Globus pallidus (tissue), 1 donor: ENCODE measurements at places on chromosomes 2 and 18.

DNA sequence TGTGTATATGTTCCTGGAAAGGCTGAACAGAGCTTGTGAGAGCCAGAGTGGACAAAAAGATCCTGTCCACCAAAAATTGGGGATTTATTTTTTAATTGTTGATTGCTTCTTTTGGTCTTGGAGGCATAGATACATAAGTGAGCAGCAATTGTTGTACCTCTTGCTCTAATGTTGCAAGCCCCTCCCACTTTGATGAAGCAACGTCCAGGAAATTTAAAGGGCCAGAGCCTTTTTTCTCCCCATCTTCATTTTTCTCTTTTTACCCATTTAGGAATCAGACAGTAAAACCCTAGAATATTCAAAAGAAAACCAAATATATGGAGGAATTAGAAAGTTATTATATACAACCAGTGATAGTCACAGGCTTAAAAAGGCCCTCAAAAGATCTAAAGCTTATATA is 871.8 kb upstream of the NRXN1 start:
- no peak for DNase-seq

GRCh38 chr2:172251231-172251630 is 148.5 kb upstream of the DLX2 start:
- no peak for DNase-seq

GRCh38 chr2:241894681-241895426 is 25.3 kb downstream of the RTP5 start:
- DNase-seq, result no peak

GRCh38 chr2:16475586-16475985 is 190.0 kb downstream of the CYRIA start:
- no peak for DNase-seq

DNA sequence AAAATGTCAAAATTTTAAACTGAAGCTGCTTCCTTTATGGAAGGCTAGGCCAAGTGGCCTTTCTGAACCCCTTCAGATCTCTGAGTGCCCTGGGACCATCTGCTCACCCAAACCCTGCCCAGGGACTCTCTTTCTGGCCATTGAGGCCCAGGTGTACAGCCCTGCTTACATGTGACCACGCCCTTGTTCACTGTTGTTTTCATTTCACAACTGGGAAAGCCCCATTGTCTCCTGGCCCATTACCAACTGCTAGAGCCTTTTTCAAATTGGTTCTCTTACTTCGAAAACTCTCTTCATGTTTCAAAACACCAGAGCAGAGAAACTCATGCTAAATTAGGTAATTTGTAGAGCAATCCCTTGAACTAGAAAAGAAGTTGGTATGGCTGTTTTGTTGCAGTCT is 219.5 kb upstream of the TANK start:
- DNase-seq, result no peak

GRCh38 chr2:36277146-36277808 is 78.3 kb upstream of the CRIM1 start:
- no peak for DNase-seq

DNA sequence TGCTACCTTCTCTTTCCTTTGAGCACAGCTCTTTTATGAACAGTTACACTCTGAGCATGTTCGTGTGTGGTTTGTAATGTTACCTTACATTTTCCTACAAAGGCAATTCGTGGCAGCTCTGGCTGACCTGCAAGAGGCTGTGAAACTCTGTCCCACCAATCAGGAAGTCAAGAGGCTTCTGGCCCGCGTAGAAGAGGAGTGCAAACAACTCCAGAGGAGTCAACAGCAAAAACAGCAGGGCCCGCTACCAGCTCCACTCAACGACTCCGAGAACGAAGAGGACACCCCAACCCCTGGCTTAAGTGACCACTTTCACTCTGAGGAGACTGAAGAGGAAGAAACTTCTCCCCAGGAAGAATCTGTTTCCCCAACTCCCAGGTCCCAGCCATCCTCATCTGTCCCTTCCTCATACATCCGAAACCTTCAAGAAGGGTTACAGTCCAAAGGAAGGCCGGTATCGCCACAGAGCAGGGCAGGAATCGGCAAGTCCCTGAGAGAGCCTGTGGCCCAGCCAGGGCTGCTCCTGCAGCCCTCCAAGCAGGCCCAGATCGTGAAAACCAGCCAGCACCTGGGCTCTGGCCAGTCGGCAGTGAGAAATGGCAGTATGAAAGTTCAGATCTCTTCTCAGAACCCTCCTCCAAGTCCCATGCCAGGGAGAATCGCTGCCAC is 56.9 kb downstream of the WDSUB1 start:
- DNase-seq, result no peak

- no peak for DNase-seq
Observed at GRCh38 chr2:213411582-213412289, 127.5 kb downstream of the SPAG16 start.

GRCh38 chr18:78169174-78169864 is 810.3 kb upstream of the SALL3 start:
- peak; percentile 46 for DNase-seq

GRCh38 chr2:56118474-56118873 is 65.3 kb upstream of the CCDC85A start:
- DNase-seq, result no peak

- DNase-seq, result no peak
Observed at GRCh38 chr2:54569745-54570301, 113.7 kb downstream of the SPTBN1 start.

DNA sequence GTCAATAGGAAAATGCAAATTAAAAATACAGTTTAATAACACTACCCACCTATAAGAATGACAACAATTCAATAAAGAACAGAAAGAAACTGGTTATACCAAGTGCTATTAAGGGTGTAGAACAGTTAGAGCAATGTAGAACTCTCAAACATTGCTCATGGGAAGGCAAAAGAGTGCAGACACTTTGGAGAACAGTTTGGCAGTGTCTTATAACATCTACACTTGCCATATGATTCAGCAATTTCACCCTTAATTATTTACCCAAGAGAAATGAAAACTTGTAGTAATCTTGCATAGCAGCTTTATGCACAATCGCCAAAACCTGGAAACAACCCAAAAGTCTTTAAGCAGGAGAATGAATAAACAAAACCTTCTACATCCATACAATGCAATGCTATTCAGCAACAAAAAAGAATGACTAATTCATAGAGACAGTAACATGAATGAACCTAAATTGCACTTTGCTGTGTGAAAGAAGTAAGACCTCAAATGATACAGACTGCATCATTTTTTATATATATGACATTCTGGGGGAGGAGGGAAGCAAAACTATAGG is 455.2 kb downstream of the THSD7B start:
- DNase-seq, result no peak

- DNase-seq, result no peak
Observed at GRCh38 chr2:203463266-203463678, 71.8 kb downstream of the RAPH1 start.

GRCh38 chr2:181876614-181877063 is 14.9 kb upstream of the ITPRID2 start:
- DNase-seq, result no peak

- DNase-seq, result no peak
Observed at GRCh38 chr2:124999906-125000305, 974.8 kb downstream of the CNTNAP5 start.

GRCh38 chr18:40094441-40094840 is 1860.6 kb upstream of the PIK3C3 start:
- no peak for DNase-seq

DNA sequence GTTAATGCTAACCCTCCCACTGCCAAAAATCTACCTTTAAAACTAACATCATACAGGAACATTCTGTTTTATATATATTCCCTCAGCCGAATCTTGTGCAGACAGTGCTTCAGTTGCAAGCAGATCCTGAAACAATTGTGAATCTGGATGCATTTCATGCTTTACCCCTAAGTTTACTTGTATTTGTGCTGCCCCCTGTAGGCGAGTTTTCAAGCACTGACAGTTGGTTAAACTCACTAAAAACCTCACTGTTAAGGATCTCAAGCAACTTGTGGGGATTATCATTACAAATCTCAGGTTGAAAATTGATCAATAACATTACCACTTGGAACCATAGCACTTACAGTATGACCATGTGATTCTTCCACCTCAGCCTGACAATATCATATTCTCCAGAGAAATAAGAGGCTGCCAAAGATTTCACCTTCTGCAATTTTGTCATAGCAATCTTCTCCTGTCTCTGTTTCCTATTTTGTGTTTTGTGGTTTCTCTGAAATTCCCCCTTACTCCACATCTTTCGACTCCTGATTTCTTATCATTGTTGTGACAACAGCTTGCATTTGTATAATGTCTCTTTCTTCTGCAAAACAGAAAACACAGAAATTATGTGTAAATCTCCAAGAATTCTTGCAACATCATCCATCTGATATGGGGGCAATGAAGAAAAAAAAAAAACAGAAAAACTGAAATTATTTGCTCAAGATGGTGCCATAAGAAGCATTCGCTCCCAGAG is 354.6 kb upstream of the SETBP1 start:
- DNase-seq, result peak; percentile 16

DNA sequence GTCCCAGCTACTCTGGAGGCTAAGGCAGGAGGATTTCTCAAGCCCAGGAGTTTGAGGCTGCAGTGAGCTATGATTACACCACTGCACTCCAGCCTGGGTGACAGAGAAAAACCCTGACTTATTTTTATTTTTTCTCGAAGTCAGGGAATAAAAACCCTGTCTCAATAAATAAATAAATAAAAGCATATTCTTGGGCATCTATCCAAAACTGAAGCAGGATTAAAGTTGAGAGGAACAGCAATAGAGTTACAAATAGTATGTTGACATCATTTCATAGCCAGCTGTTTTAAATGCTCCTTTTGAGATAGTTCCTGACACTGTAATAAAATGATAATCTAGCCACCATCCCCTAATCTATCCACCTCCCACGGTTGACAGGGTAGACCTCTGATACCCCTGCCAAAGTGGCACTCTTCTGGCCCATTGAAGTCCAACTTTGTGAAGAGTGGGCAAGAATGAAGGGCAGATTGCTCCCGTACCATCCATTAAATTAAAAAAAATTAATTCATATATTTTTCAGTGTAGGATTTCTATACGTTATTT is 42.3 kb upstream of the LPIN2 start:
- no peak for DNase-seq

- peak; percentile 28 for DNase-seq
Observed at GRCh38 chr18:33751613-33752221, 173.7 kb downstream of the ASXL3 start.

GRCh38 chr2:201204655-201205514 is 21.9 kb downstream of the CASP10 start:
- no peak for DNase-seq

DNA sequence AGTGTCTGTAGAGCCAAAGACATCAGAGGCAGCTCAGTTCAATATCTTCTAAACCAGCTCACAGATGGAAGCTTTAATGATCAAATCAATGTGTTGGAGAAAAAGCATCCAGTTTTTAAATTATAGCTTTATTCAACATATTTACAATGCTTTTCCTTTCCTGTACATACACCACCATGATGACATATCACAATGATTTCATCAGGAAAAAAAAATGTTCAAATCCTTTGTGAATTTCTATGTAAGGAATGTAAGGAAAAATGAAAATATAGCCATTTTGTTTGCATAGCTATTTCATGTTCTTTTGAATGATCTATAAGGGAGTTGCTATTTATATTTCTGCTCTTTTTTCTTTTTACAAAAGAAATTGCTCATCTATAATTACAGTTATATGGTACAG is 134.7 kb upstream of the CDH20 start:
- no peak for DNase-seq

GRCh38 chr2:168538534-168538933 is 82.5 kb downstream of the CERS6 start:
- DNase-seq, result no peak

GRCh38 chr2:105763076-105763475 is 18.4 kb downstream of the NCK2 start:
- DNase-seq, result no peak

DNA sequence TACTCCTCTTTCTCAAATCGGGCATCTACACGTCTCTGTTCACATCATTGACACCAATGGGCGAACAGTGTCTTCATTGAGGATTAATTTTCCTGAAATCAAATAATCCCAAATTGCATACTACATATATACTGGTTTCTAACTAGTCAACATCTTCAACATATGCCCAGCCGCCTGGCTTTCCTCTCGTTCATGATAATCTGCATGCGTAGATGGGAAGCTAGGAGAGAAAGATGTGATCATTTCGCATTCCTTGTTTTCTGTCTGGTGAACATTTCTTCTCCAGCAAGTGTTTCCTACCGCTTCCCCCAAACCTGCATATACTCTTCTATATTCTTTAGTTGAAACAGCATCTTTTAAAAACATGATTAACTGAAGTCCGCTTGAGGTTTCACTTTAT is 7.4 kb downstream of the TWIST2 start:
- no peak for DNase-seq

DNA sequence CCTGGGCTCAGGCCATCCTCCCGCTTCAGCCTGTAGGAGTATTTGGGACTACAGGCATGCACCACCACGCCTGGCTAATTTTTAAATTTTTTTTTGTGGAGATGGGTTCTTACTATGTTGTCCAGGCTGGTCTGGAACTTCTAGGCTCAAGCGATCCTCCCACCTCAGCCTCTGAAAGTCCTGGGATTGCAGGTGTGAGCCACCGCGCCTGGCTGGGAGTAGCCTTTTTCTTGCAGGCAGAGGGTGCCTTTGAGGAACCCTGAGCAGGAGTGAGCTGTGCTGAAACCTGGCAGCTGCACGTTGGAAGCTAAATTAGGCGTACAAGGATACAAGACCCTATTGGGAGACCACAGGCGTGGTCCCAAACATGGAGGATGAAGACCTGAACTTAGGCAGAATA is 8.0 kb downstream of the CTDSP1 start:
- DNase-seq, result no peak

DNA sequence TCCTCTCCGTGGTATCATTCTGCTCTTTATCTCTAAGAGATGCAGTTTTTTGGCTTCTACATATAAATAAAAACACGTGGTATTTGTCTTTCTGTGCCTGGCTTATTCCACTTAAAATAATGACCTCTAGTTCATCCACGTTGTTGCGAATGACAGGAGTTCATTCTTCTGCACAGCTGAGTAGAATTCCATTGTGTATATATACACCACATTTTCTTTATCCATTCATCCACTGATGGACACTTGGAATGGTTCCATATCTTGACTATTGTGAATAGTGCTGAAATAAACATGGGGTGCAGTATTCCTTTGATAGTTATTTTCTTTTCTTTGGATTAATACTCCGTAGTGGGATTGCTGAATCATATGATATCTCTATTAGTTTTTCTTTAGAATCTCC is 262.3 kb downstream of the SOX11 start:
- peak; percentile 51 for DNase-seq

DNA sequence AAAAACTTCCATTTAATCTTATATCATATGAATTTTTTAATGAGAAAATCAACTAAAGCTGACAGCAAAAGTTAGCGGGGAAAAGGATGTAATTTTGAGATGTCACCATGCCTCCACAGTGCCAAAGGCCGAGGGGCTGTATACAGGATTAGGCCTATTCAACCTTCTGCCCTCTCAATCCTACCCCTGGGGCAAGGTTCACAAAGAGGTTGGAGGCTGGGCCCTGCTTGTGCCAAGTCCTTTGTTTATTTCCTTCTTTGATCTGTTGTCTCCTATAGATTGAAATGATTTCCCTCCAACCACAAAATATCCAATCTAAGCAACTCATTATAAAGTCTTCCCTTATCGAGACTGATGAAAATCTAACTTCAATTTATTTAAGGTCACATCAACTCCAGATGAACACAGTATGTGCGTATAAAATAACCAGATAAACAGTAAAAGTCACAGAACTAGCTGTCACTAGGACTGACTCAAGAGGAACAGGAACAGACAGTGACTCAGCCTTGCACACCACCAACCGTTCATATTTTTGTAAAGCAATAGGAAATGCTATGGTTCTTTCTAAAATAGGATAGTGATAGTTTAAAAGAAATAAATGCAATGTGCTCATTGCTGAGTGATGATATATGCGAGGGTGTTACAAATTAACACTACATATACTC is 95.8 kb downstream of the SLC25A12 start:
- DNase-seq, result no peak
